H9 (cell line): ENCODE measurements at places on chromosomes 5 and 9. TPM values are rescaled to one million over a fixed set of nuclear protein-coding genes. Genes with fewer than 3 reads are reported as not detected.

DNA sequence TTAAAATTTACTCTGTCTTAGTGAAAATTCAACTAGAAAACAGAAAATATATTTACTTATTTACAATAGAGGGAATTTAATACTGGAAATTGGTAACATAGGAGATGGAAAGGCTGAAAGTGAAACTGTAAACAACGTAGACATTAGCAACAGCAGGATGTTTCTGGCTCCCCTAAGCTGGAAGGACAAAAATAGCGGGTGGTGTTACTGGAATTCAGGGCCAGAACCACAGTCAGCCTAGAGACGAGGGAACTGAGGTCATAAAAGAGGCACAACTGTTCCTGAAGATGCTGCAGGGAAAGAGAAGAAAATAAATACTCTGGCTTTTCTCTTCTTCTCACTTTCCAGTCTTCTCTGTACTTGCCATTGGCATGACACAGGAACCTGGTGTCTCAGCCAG, 80.4 kb upstream of the NIPBL start:
- no peak for DNase-seq
- H3K27ac ChIP-seq = no peak overlapping the region
- H3K4me3 ChIP-seq = no peak overlapping the region
- peaks cover 3% of the 10 kb centered on the region; the same call in 1 of the 2 replicates for H3K4me1 ChIP-seq
- no peaks in the 10 kb centered on the region for H3K27me3 ChIP-seq

DNA sequence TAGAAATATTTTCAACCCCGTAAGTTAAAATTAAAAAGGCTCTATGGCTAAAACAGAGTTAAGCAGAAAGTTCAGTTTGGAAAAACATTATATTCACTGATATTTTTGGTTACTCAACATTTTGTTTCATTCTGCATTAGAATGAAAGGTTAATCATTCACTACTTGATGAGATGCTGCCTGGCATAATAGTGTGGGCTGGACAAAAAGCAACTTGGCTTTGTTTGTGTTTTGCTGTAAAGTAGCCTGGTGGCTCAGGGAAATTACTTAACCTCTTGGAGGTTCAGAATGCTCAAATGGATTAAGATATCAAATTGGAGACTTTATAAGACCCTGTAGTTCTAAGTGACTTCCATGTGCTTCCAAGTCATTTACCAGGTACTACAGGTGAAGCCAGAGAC, 367.4 kb upstream of the TRPC7 start:
- DNase-seq = no peak
- H3K27ac ChIP-seq = no peak overlapping the region
- no peaks in the 10 kb centered on the region for H3K27me3 ChIP-seq
- no peak overlapping the region for H3K4me3 ChIP-seq
- no peaks in the 10 kb centered on the region; the same call in 1 of the 2 replicates for H3K36me3 ChIP-seq

- no peaks in the 10 kb centered on the region for H3K27me3 ChIP-seq
- H3K4me3 ChIP-seq = no peak overlapping the region
- no peak for DNase-seq
- no peaks in the 10 kb centered on the region for H3K4me1 ChIP-seq
- peaks cover 14% of the 10 kb centered on the region for H3K36me3 ChIP-seq
These were observed 51.9 kb downstream of the COL27A1 start for GRCh38 chr9:114207034-114207810.

- no peaks in the 10 kb centered on the region for H3K4me1 ChIP-seq
- no peak overlapping the region for H3K27ac ChIP-seq
- no peaks in the 10 kb centered on the region; the same call in 1 of the 2 replicates for H3K36me3 ChIP-seq
- no peak for DNase-seq
- no peak overlapping the region for H3K4me3 ChIP-seq
- no peaks in the 10 kb centered on the region for H3K27me3 ChIP-seq
These were observed 66.6 kb upstream of the PPP1R26 start for GRCh38 chr9:135413086-135413375.

GRCh38 chr9:112104901-112105300, 70.2 kb downstream of the SUSD1 start:
- no peaks in the 10 kb centered on the region for H3K36me3 ChIP-seq
- no peak overlapping the region for H3K27ac ChIP-seq
- H3K27me3 ChIP-seq = no peaks in the 10 kb centered on the region
- no peak overlapping the region for H3K4me3 ChIP-seq
- no peaks in the 10 kb centered on the region for H3K4me1 ChIP-seq

- DNase-seq = no peak
- H3K4me3 ChIP-seq = no peak overlapping the region
- peaks cover 37% of the 10 kb centered on the region for H3K36me3 ChIP-seq
These were observed 18.9 kb downstream of the ZNF169 start for GRCh38 chr9:94277885-94278536.

- no peak for DNase-seq
- H3K27me3 ChIP-seq = no peaks in the 10 kb centered on the region
- no peak overlapping the region for H3K27ac ChIP-seq
- no peak overlapping the region for H3K4me3 ChIP-seq
- no peaks in the 10 kb centered on the region for H3K4me1 ChIP-seq
These were observed 50.4 kb upstream of the PRR16 start for GRCh38 chr5:120413686-120414085.

- no peak for DNase-seq
- H3K36me3 ChIP-seq = peaks cover 48% of the 10 kb centered on the region
- H3K4me1 ChIP-seq = peaks cover 3% of the 10 kb centered on the region; the same call in 1 of the 2 replicates
- no peak overlapping the region; the same call in 1 of the 2 replicates for H3K4me3 ChIP-seq
These were observed 2.8 kb downstream of the ATP6V1G1 start for GRCh38 chr9:114590328-114590727.

GRCh38 chr5:76953551-76954382, 922 bp downstream of the CRHBP start:
- H3K4me3 ChIP-seq = peak overlapping the region; percentile 68
- H3K36me3 ChIP-seq = no peaks in the 10 kb centered on the region
- peaks cover 3% of the 10 kb centered on the region; the same call in 1 of the 2 replicates for H3K4me1 ChIP-seq
- peaks cover 33% of the 10 kb centered on the region for H3K27me3 ChIP-seq
- H3K27ac ChIP-seq = no peak overlapping the region

- H3K4me1 ChIP-seq = peaks cover 2% of the 10 kb centered on the region; the same call in 1 of the 2 replicates
- no peaks in the 10 kb centered on the region for H3K27me3 ChIP-seq
- H3K4me3 ChIP-seq = no peak overlapping the region
- no peak for DNase-seq
- no peak overlapping the region for H3K27ac ChIP-seq
These were observed 588.9 kb upstream of the TLE4 start for GRCh38 chr9:78982849-78983248.

DNA sequence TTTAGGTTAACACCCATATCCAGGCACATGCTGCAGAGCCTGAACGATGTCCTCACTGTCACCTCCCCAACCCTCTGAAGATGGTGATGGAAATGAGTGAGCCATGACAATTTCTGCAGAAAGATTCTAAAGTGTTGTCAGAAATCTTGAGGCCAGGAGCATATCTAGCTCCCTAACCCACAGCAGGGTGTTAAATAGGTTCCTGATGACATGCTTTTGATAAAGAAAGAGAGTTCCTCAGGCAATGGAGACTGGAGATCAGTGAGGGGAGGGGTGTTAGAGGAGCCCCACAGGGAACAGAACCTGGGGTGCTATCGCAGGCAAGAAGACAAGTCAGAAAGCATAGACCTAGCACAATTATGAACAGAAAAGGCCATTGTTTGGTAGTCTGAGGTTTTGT, 95.7 kb downstream of the ENC1 start:
- no peaks in the 10 kb centered on the region for H3K36me3 ChIP-seq
- H3K27ac ChIP-seq = no peak overlapping the region
- no peak overlapping the region for H3K4me3 ChIP-seq

DNA sequence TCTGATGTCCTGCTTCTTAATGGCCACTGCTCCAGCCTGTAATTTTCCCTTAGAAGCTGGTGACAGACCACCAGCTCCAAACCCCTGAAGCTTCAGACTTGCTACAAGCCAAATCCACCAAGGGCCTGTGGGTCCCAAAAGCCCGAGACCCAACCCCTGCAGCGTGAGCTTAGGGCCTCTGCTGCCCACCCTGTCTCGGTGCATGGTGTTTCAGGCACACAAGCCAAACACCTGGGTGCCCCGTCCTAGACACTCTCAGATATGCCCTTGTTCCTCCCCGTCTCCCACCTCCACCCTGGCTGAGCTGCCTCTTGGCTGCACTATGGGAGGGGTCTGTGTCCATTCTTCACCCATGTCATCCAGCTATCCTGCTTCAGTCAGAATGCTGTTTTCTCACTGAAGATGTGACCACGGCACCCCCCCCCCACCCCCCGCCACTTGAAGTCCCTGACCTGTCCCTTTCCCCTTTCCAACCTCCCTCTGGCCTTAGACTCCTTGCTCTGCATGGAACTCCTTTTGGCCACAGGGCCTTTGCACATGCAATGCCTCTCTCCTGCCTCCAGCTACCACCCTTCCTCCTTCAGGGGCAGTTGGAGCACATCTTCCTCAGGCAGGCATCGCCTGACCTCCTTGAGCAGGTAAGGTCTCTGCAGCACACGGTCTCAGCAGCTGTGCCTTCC, 55.8 kb downstream of the ZNF354C start:
- H3K27me3 ChIP-seq = no peaks in the 10 kb centered on the region
- no peak overlapping the region for H3K27ac ChIP-seq
- H3K36me3 ChIP-seq = peaks cover 13% of the 10 kb centered on the region
- no peak for DNase-seq

GRCh38 chr9:120478208-120478607, 101.8 kb downstream of the CDK5RAP2 start:
- peaks cover 16% of the 10 kb centered on the region; the same call in 2 of the 3 replicates for H3K36me3 ChIP-seq
- H3K27me3 ChIP-seq = no peaks in the 10 kb centered on the region
- DNase-seq = no peak

DNA sequence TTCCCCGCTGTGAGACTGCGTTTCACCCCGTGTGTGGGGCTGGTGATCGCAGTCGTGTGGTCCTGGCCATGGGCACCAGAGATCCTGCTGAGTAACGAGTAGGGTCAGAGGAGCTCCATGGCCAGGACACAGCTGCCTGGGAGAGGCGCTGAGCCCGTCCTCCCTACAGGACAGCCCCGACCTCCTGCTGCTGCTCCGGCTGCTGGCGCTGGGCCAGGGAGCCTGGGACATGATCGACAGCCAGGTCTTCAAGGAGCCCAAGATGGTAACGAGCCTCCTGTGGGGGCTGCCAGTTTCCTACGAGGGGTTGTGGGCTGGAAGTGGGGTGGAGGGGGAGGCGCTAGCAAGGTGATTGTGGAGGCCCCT, 11.0 kb downstream of the NELFB start:
- no peaks in the 10 kb centered on the region for H3K27me3 ChIP-seq
- no peaks in the 10 kb centered on the region for H3K4me1 ChIP-seq
- peaks cover 55% of the 10 kb centered on the region for H3K36me3 ChIP-seq
- no peak overlapping the region for H3K27ac ChIP-seq
- no peak for DNase-seq

Gene EQTN
- total RNA-seq = not detected in 2 replicates

Gene PTPN3
- total RNA-seq = 2.2 and 2.6 TPM in 2 replicates

Gene CYLC2
- total RNA-seq = not detected in 2 replicates

Gene REEP2
- total RNA-seq = 44.3 and 49.0 TPM in 2 replicates

Gene CTXN3
- total RNA-seq = not detected in 2 replicates

Gene OLFM1
- total RNA-seq = 34.1 and 36.8 TPM in 2 replicates

Gene CLIC3
- total RNA-seq = 0.29 and 0.31 TPM in 2 replicates

Gene CKS2
- 210 and 211 TPM in 2 replicates for total RNA-seq
